Cardiac septum (tissue), 1 donor: ENCODE measurements at places on chromosomes 7 and 10. TPM values are rescaled to one million over a fixed set of nuclear protein-coding genes. Genes with fewer than 3 reads are reported as not detected.

The NUTM2E gene
- total RNA-seq, result not detected

The EPHB4 gene
- total RNA-seq, result 23.9 TPM

The CYP2W1 gene
- not detected for total RNA-seq

The NEBL gene
- 597 TPM for total RNA-seq

The IMMP2L gene
- total RNA-seq, result 16.7 TPM

The LBX1 gene
- total RNA-seq, result 0.13 TPM

The LSM5 gene
- total RNA-seq, result 31.1 TPM

The VWA2 gene
- not detected for total RNA-seq

The BAMBI gene
- total RNA-seq, result 46.6 TPM

The RNF133 gene
- 0.43 TPM for total RNA-seq

The YKT6 gene
- total RNA-seq, result 56.1 TPM

The OGDHL gene
- total RNA-seq, result 11.5 TPM

The EPDR1 gene
- total RNA-seq, result 38.7 TPM

DNA sequence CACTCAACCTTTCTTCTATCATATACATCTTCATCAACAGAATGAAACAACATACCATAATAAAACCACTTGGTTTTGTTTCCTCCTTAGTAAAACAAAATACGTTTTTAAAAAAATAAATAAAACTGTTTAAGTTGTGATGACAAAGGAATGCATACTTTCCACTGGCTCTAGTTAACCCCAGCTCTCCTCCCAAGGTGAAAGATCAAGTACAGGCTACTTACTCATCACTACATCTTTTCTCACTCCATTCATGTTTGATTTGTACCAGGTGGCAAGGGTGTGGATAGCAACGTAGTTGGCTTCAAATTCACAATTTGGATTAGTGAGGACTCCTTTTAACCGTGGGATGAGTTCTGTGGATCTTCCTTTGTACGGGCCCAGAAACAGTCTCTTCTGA is 14.7 kb downstream of the OGA start:
- DNase-seq, result no peak

GRCh38 chr7:80127412-80128160 is 7.0 kb upstream of the GNAI1 start:
- DNase-seq, result no peak

- no peak for DNase-seq
Observed at GRCh38 chr7:80608336-80608735, 30.1 kb upstream of the CD36 start.

DNA sequence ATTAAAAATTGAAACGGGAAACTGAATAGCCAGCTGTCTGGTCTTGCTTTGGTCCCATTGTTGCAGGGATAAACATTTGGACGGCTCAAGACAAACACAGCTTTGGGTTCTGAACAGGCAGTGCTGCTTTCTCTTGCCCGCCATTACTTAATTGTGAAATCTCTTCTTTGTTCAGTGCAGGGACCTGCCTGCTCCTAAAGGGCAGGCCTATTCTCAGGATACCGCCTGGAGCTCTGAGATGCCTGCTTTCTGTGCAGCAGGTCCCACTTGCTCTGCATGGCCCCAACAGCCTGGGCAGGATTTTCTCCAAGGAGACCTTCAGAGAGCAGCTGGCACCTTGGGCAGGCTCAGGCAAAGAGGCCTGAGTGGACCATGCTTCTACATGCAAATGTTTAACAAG is 237.6 kb downstream of the KCNMA1 start:
- DNase-seq, result no peak

DNA sequence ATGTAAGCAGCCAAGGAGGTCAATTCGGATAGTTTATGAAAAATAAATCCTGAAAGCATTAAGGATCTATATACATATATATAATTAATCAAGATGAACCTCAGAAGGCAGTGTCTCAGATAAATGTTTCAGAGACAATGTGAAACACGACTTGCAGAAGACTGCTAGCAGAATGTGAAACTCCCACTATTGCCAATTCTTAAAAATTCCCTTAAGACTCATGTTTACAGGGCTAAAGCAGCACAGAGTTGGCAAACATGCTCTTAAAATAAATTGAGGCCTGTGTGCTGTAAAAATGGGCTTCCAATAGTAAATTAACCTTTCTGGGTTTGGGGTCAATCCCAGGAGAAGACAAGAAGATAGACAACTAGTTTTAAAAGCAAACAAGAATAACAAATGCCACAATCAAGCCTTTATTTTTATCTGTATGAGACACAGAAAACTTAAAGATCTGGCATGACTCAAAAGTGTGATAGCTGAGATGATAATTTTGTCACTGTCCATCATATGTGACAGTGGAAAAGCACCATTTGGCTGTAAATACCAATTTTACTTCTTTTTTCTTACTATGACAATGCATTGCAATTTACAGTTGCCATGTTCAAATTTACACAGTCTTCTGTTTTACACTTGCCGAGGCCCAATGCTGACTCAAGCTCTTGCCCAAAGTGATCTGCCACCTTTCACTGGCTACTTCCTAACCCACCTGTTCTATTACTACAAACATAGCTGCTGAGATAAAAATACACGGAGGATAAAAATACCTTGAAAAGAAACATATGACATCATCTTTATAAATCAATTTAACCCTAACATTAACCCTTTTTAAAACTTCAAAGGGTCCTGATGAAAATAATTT is 78.6 kb downstream of the CHCHD3 start:
- no peak for DNase-seq

- peak; percentile 44 for DNase-seq
Observed at GRCh38 chr10:986137-986825, 2.0 kb upstream of the GTPBP4 start.

DNA sequence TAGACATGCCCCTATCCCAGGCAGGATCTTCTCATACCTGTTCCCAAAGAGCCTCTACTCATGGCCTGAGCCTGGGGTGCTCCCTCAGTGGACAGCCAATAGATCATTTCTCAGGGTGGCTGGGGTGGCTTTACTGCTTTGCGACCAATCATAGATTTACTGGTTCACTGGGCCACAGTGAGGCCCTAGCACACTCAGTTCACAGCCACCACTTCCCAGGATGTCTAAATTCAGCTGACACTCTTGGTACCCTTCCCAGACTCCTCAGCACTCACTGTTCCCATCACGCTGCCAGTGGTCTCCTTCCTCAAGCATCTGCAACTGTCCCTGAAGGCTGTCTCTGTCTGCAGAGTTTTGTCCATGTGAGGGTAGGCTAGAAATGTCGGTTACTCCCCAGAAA is 50.6 kb downstream of the ARHGAP22 start:
- DNase-seq, result no peak

- DNase-seq, result no peak
Observed at GRCh38 chr7:116963234-116963633, 9.9 kb downstream of the ST7 start.

DNA sequence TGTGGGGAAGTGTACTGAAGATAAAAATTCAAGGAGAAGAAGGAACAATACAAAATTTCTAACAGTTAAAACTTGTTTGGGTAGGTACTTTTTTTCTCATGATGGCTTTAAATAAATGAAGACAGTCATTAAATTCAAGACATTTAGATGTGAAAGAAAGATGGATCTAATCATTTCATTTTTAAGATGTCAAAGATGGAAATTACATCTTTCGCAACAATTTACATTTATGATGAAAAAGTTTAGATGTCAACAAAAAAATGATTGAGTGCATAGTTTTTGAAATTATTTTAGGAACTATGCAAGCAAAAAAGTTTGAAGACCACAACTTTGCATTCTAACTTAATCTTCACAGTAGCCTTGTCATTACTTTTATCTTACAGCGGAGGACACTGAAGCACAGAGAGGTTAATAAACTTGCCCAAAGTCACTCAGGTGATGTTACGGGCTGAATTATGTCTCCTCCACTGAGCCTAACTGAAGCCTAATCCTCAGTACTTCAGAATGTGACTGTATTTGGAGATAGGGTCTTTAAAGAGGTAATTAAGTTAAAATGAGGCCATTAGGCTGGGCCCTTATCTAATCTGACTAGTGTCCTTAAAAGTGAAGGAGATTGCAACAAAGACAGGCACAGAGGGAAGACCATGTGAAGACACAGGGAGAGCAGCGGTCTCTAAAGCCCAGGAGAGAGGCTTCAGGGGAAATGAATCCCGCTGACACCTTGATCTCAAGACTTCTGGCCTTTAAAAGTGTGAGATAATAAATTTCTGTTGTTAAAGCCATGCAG is 48.2 kb downstream of the VSTM4 start:
- DNase-seq, result no peak

DNA sequence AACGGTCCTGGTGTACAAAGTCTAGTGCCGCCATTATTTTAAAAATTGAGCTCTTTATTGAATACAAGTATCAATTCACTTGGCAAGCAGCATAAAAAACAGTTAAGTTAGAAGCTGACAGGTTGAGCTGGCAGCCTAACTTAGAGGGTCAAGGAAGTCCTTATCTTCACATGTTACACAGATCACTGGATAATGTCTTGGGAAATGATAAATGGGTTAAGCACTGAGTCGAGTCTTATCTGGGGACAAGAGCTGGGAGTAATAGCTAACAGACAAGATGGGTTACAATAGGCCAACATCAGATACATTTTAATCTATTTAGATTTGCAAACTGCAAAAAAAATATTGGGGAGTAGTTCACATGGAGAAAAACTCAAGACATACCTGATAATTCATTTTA is 34.2 kb downstream of the SLC18A2 start:
- no peak for DNase-seq

DNA sequence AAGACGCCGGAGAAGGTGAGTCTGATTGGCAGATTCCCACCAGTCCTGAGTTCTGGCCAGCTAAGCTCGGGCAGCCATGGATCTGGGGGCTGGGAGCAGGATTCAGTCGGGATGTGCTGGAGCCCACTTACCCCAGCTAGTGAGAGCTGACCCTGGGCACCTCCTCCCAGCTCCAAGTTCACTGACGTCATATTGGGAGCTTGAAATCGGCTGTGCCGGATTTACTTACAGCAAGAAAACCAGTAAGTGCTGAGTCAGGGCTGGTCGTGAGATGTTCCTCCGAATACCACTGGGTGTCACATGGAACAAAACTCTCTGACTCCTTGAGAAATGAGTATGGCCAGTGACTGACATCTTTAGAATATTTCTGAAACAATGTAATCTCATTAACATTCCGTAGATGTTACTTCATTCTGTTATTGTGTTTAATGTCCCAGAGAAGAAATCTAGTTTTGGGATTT is 621.2 kb downstream of the SDK1 start:
- no peak for DNase-seq

DNA sequence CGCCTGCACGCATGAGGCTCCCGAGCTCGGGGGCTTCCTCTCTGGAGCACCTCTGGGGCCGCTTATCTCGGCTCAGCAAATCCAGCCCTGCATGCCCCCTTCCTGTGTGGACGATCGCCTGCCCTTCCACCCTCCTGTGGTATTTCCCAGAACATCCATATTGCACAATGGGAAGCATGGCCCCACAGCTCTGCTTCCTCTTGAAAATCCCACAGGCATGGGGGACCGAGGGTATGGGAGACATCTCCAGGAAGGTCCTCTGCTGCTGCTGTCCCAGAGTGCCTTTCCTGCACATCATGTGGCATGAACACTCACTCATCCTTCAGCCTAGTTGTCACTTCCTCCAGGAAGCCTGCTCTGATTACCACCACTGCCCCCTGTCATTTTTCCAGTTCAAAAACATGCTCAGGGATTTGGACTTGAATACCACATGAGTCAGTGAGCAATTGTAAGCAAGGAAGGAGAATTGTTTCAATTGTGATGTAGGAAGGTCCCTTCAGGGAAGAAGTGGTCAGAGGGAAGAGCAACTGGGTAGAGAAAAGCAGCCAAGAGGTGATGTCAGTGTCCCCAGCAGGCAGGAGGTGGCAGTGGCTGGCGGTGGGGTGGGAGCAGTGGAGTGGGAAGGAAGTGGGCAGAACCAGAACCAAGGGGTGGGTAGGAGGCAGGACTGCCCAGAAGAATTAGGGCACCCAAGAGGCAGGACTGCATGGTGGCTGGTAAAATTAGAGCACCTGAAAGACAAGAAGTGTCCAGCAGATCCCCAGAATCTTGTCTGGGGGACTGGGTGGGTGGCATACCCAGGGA is 67.5 kb upstream of the ZMIZ1 start:
- no peak for DNase-seq

DNA sequence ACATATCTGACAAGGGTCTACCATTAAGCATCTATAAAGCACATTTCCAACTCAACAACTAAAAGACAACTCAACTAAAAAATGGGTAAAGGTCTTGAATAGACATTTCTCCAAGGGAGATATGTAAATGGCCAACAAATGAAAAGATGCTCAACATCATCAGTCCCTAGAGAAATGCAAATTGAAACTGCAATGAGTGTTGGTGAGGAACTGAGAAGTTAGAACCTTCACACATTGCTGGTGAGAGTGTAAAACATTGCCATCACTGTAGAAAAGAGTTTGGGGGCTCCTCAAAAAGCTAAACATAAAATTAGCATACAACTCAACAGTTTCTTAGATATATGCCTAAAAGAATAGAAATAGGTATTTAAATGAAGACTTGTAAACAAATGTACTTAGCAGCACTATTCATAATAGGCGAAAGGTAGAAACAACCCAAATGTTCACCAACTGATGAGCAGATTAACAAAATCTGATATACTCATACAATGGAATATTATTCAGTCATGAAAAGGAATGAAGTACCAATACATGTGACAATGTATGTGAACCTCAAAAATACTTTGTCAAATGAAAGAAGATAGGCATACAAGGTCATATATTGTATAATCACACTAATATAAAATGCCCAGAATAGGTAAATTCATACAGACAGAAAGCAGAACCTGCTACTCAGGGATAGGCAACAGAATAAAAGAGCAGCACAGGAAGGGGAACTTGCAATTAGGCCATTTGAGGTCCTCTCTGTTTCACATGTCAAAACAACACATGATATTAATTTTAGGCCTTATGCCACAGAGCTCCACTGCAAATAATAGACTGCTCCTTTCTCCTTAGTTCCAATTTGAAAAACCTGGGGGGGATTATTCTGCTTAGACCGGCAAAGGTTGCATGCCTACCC is 10.6 kb upstream of the LRRC72 start:
- DNase-seq, result no peak

- DNase-seq, result no peak
Observed at GRCh38 chr7:132866144-132866531, 215.8 kb downstream of the CHCHD3 start.

GRCh38 chr10:13794992-13795612 is 208.3 kb downstream of the PRPF18 start:
- no peak for DNase-seq

DNA sequence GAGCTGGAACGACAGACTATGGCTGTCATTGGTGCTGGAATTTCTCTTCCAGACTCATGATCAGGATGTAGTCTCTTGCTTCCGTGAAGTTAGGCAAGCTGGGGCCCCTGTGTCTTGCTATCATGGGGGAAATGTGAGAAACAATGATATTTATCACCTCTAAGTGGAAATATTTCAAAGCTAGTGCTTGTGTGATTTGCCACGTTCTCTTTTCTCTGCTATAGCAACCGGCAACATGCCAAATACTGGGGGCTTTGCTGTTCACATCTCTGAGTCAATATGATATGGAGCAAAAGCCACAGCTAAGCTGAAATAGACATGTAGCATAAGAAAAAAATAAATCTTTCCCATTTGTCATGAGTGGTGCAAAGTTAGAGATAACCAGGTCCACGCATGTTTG is 668.2 kb upstream of the IGFBP3 start:
- DNase-seq, result no peak

GRCh38 chr7:139036901-139037300 is 1.1 kb upstream of the ZC3HAV1L start:
- no peak for DNase-seq
